ENCODE measurements at places on chromosomes 1 and 21. TPM values are rescaled to one million over a fixed set of nuclear protein-coding genes. Genes with fewer than 3 reads are reported as not detected.

Gene B3GALT2
- 0.08 TPM for total RNA-seq

Gene MANEAL
- 29.7 TPM for total RNA-seq

Gene IGSF3
- total RNA-seq, result 9.3 TPM

DNA sequence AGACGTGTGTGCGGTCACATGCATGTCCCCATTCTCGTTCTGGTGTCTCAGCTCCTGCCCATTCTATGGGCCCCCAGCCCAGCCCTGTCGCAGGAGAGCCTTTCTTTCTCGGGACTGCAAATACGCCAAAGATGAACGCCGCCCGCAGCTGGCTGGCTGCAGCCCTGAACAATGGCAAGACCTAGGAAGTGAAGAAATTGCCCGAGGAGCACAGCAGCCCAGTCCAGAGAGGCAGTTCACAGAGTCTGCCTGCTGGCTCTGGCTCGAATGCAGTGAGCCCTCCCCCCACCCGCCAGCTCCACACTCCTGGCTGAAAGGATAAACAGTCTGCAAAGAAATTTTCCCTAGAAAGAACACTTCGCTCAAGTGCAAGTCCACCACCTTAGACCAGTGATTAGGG, 23.3 kb downstream of the PAX7 start:
- DNase-seq, result no peak

DNA sequence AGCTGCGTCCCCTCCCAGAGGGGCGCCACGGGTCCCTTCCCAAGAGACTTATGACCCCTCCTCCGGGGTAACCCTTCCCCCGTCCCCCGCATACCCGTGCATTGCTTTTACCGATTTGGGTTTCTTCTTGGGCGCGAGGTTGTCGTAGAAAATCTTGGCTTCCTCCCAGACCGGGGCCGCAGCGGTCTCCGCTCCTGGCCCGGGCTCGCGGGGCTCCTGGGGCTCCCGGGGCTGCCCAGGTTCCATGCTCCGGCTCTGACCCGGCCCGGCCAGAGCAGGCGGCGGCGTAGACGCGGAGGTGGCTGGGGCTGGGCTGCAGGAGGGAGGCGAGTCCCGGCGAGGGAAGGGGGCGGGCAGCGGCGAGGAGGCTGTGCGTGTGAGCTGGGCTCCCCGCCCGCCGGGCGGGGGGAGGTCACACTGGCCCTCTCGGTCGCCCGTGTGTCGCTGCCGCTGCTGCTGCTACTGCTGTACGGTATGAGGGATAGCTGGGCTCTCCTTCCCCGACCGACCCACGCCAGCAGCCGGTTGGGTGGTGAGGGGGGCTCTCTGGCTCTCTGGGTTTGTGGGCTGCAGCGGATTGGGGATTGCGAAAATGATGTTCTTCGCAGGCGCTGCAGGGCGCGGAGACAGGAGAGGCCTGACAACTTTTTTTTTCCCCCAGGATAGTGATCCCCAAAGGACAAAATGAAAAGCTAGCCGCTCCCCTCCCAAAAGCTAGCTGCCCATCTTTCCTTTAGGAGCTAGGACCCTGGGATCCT, at the start of gene NT5C1A:
TSS of gene NT5C1A (minus strand) at position 315 of the 758 bp plus-strand sequence. CDS start at position 246, 69 bp downstream.
- DNase-seq, result no peak

DNA sequence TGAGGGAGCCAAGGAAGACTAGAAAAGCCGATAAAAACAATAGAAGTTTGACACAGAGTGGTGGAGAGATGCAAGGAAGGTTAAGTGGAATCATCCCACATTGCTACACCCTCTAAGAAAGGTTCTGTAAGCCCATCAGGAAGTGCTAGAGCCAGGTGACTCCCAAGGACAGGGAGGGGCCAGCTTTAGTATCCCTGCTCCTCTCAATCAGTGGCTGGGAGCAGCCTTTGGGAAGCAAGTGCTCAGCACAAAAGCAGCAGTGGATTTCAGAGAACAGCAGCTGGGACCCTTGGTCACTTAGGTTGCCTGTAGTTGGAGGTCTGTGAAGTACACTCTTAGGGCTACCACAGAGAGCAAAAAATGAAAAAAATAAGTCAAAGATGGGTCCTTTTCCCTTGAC, 42.5 kb downstream of the NME7 start:
- DNase-seq, result no peak

GRCh38 chr1:179831852-179832699, 45.5 kb downstream of the TOR1AIP2 start:
- DNase-seq, result no peak

DNA sequence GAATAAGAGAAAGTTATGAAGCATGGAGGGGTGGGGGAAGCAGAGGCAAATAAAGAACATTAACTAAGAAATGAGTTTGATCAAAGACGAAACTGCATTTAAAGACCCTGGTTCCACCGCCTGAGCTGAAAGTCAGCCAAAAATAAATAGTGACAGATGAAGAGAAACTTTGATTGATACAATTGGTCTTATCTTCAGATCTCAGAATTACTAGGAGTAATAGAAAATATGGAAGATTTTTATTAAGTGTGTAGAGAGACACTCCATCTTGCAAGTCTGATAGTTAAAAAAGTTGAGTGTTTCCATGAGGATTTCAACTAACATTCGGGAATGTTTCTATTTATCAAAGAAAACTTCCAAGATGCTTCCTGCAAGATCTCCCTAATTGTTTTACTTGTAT, 418.2 kb upstream of the ADGRL2 start:
- DNase-seq, result no peak

DNA sequence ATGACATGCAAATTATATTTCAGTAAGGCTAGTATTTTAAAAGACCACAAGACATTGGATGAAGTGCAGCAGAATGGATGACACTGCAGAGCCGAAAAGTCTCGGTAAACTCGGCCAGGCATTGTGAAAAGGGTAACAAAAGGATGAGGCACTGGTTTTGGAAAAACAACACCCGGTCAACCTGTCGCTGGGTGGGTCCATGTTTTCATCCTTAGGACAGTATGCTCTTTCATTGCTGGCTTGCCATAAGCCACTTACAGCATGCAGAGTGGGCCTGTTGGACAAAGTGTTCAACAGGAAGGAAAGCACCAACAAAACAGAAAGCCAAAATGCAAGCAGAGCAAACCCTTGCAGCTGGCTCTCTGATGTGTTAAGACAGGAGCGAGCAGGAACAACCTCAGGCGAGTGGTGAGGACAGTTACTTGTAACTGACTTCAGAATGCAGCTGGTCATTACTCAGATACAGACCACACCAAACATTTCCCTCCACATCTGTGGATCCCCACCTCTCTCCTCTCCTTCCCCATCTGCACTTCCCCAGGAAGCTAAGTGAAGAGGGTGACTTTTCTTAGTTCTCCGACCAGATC, 2.9 kb upstream of the RCAN1 start:
- DNase-seq, result no peak

GRCh38 chr1:234722270-234722704, 112.3 kb upstream of the IRF2BP2 start:
- DNase-seq, result no peak

GRCh38 chr1:90719330-90720144, 2.4 kb upstream of the BARHL2 start:
- no peak for DNase-seq

- no peak for DNase-seq
These were observed 16.8 kb upstream of the PLEKHG5 start for GRCh38 chr1:6508154-6508815.

DNA sequence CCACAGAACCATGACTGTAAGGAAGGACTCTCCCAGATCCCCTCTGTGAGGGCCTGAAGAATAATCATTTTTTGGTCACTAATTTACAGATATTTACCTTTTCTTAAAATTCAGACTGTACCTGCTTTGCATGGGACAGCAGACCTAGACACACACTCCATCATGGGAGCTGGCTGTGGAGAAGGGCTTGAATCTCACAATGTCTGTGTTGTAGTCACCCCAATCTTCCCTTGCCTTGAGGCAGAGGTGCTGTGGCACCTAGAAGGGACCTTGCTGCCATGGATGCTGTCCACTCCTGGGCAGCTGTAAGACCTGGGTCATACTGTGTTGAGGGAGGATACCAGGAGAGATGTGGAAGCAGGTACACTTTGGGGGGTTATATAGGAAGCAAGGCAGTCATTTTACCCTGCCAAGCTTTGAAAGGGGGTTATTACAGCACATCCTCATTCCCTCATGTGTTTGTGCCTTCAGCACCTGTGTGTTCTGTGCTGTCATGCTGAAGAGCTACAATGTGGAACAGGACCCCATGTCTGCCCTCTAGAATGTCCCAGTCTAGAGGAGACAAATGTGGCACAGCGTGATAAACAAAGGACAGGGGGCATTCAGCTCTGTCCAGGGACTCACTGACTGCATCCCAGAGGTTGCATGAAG, 27.1 kb downstream of the TRAF5 start:
- DNase-seq, result no peak
